ENCODE measurements at places on chromosomes 11 and 22.
A peak's percentile ranks its signal among the peaks of the same experiment; 100 is the strongest.

GRCh38 chr22:46547179-46547882, 9.9 kb upstream of the CELSR1 start:
- DNase-seq, result no peak

GRCh38 chr11:21635394-21636145, 557.3 kb upstream of the ANO5 start:
- DNase-seq, result no peak

DNA sequence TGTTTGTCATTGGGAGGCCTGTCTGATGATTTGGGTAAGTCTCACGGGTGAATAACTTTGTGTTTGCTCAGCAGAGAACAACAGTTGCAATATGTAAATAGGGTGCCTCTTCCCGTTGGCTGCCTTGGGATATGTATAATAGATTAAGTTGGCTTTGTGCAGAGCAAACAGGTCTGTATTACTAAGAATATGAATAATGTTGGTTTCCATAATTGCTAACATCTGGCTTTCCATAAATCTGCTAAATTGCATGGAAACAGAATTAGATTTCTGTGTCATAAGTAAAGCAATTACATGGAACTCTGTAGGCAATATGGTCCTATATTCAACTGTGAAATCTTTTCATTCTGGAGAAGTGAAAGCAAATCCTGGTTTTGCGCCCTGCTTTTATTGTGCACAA, 636.0 kb upstream of the ANO5 start:
- DNase-seq, result no peak

DNA sequence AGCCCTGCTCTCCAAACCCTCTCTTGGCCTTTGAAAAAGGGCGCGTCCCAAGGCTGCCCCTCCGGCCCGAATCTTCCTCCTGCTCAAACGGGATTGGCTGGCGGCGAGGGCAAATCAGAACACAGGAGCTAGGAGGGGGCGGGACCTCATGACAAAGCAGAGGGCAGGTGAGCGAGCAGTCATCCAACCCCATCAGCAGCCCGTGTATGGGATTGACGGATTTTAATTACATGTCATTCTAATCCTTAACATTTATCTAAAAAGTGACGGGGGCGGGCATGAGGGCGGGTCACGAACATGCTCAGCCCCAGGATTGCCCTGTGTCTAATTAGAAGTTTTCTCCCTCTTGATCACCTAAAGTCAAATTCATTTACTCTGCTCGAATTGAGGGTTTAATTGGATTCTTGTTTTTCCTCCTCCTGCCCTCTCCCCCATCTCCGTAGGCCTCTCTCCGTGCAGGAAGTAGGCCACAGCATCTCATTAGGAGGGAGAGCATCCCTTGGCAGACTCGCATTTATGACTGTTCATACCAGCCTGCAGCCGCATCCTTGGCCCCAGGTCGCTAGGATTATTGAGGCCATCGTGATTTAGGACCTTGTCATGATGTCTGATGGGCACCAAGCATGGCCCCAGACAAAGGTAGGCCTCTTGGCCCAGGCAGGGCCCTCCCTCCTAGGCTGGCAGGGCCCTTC, 147.1 kb downstream of the CHST1 start:
- no peak for DNase-seq

- DNase-seq, result no peak
Observed at GRCh38 chr11:2981130-2981529, 11.0 kb downstream of the NAP1L4 start.

GRCh38 chr11:43923406-43924111, 18.9 kb upstream of the C11orf96 start:
- DNase-seq, result no peak

DNA sequence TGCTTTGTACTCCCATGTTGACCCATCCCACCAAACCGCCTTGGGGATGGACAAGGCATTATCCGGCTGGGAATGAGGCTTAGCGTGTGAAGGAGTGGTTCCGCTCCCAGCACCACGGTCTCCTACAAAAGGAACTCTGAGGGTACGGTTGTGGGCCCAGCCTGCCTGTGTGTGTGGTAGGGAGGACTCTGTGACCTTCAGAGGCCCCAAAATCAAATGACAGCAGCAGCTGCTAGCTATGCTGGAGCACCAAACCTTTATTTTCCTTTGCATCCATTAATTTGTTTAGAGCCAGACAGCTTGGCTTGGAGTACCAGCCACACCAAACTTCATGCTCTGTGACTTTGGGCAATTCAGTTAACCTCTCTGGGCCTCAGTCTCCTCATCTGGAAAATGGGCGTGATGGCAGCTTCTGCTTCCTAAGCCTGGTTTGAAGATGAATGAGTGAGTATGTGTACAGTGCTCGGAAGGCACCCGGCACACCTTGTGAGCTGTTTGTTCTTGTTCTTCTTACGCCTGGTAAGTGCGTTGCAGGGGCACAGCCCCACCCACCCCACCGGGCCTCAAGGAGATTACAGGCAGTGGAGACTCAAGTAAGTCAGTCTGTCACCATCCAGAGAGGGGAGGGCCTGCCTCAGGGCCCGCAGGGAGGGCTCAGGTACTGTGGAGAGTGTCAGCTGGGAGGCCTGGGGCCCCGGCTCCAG, 25.3 kb downstream of the MB start:
- DNase-seq, result no peak

- DNase-seq, result no peak
Observed at GRCh38 chr22:25447067-25447685, 117.3 kb upstream of the GRK3 start.

- DNase-seq, result no peak
Observed at GRCh38 chr11:110358336-110358735, 61.9 kb upstream of the RDX start.

DNA sequence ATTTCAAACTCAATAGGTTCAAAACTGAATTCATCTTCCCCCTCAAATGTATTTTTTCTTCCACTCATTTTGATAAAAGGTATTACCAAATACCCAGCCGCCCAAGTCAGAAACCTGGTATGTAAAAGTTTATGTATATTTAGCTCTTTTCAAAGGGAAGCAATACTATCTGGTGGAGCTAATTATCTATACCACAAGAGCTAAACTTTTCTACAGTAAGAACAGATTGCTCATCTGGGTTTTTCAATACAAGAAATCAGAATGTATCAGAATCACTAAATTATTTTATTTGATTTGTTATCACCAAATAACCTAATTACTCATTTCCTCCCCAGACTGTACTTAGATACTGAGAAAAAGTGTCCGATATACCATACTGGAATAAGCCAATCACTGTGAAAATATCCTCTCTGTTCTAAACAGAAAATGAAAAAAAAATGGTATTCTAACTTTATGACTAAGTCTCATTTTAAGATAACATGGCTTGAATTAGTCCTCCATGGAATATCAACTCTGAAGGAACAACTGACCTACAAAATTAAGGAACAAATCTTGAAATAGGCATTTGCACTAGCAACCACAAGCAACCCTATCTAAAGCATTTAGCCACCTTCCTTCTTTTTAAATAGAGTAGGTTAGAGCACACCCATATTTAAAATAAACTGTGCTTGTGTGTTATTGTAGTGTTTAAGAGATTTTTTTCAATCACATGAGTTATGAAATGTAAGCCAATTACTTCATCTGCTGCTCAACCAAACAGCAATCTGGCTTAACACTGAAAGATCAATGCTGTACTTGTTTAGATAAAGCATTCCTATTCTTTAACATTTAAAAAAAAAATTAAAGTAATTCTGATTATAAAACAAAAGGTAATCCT, 35.0 kb downstream of the RDX start:
- no peak for DNase-seq

- no peak for DNase-seq
Observed at GRCh38 chr22:50473855-50474671, 772 bp downstream of the SBF1 start.

DNA sequence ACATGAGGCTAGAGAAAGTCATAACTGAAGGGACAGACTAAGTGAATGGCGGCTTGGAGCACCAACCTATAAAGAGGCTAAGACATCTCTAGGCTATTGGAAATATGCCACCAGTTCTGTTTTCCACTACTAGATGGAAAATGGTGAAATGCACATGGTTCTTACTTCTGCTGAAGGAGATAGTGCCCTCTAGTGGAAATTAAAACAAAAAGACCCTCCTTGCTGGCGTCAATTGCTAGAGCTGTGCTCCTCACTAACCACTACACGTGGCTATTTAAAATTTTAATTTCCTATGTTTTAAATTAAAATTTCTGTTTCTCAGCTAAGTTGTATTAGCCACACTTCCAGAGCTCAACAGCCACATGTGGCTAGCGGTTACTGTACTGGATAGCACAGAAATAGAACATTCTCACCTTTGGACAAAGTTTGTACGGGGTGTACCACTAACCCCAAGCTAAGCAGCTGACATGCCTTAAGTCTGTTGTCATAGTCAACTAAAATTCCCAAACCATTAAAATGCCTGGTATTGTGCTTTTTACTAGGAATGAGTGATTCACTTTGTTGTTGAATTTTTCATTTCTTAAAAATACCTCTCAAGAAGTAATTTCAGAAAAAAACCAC, 34.1 kb upstream of the CALCA start:
- DNase-seq, result no peak

- DNase-seq, result peak; percentile 36
Observed at GRCh38 chr11:14499178-14499559, 442 bp downstream of the COPB1 start.

DNA sequence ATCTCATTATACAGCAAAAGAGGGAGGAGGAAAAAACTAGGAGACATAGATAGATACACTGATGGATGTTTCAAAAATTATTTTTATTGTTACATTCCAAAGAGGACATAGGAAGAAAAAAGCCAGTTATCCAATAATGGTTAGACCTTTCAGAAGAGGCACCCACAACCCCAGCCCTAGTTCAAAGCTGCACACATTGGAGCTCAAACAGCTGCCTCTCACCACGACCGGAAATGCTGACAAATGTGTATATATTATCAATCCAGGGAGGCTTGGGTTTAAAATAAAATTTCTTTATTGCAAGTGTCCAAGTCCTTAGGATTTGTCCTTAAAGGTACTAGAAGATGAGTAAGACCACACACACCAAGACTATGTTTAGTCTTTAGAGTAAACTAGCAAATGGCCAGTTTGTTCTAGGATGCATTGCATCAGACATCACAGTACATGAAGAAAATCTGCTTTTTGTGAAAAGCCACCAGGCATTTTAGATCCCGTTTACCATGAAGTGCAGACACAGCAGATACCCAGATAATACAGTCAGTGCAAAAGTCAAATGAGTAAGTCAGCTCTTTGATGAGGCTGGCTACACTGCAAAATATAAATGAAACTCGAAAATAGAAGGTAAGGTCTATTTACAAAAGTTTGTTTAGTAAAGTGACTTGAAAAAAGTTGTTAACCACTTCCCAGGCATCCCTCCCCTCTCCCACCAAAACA, 4.6 kb upstream of the ASCL3 start:
- no peak for DNase-seq

- no peak for DNase-seq
Observed at GRCh38 chr22:42450862-42451261, 18.7 kb upstream of the NFAM1 start.

DNA sequence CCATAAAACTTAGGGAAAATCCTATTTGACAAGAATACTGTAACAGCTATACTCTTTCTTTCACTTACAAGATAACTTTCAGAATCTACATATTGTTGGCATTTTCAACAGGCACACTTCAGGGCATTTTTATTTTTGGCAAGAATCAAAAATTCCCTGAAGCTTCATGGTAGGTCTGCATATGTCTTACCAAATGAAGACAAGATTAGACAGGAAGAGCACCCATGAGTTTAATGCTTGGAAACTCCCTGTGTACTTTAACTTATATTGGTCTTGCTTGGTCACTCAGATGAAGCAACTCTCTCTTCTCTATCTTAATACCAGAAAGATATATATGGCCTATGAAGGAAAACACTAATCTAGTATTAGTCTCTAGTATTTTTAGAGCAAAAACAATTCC, 137.7 kb downstream of the ATG16L2 start:
- no peak for DNase-seq

- DNase-seq, result no peak
Observed at GRCh38 chr22:43360576-43360975, 17.4 kb upstream of the SCUBE1 start.

DNA sequence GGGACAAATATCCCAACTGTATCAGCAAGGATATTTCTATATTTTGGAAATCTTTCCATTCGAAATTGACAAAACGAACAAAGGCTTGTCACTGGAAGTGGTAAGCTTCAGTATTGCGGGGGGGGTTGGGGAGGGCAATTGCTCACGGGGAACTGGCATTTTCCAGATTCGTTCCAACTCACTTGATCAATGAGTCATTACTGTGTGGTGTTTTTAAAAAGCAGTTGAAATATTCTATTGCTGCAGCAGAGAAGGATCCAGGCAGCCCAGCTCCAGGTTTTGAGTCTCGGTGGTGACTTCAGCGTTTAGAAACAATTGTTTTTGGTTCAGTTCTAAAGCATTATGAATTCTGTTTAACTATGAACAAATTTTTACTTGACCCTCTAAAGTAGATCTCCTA, 33.8 kb upstream of the FBLN1 start:
- DNase-seq, result no peak

DNA sequence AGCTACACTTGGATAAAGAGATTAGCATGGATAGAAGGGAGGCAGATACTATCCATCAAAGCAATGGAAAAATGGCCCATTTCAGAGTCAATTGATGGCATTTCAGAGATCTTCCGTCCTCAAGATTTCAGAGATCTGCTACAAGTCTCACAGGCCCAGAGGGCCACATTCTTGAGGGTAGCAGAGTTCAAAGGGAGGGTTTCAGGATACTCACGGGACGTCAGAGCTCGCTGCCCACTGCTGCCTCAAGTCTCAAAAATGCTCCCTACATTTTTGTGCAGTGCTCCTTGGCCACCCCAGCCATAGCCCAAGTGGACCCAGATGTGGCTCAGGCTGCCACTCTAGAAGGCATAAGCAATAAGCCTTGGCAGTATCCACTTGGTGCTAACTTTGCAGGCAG, 24.9 kb downstream of the RTL6 start:
- DNase-seq, result no peak

DNA sequence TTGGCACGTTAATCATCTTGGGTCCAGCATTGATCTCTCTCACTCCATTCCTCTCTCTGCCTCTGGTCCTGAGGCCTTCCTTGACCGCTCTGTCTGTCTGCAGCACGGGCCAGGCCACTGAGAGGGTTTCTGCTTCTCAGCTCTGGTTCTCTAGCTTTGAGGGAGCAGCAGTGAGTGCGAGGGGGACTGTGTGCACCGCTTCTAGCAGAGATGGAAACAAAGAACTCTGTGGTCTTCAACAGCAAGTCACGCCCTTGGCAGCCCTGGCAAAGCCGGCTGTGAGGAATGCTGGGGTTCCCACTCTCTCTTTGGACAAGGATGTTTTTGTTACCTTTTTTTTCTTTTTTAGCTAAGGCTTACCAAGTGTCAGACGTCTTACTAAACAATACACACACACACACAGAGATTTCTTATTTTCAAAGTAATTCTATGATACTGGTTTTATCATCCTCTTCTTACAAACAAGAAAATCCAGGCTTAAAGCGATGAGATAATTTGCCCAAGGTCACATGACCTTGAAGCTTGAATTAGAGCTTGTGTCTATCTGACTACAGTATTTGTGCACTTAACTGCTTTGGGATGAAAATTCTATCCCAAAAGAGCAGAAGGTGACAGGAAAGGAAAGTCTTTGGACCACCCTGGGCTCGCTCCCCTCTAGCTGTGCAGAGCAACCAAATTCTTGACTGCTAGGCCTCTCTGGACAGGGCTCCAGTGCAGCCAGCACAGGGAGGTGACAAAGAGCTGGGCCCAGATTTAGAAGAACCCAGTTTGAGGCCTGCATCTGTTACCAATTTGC, 293.2 kb downstream of the NTM start:
- DNase-seq, result no peak
